ENCODE measurements at places on chromosomes 2 and 18.

GRCh38 chr2:161237392-161238264, 70.6 kb upstream of the PSMD14 start:
- DNase-seq: peak; percentile 42

DNA sequence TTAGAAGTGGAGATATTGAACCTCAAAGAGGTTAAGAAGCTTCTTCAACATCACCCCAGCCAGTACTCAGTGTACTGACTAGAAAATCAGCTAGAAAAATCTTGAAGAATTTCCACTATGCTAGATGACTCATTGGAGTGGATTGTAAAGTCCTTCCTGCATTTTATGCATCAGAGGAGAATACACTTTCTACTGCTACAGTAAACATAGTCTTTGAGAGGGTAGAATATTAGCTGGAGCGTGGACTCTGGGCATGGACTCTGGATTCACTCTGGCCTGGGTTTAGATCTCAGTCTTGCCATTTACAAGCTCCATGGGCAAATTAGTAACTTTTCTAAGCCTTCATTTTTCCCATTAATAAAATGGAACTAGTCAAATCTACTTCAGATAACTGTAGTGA, 215.9 kb downstream of the IRS1 start:
- no peak for DNase-seq

DNA sequence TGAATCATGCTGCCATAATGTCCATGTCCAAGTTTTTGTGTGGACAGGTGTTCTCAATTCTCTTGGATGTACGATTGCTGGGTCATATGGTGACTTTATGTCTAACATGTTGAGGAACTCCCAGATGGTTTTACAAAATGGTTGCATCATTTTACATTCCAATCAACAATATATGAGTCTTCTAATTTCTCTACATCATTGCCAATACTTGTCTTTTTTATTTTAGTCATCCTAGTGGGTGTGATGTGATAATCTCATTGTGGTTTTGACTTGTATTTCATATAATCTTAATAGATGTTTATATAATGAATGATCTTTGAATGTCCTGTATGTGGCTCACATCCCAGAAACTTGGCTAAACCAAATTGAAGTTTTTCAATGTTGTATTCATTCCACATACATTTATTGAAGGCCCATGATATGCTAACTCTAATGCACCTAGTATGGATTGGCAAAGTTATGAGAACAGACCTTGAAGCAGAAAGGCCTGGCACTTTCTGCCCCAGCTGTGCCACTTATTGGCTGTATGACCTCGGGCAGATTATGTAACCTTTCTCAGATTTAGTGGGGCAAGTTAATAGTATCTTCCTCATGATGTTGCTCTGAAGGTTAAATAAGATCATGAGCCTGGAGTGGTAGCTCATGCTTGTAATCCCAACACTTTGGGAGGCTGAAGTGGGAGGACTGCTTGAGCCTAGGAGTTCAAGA, 205.4 kb downstream of the RAB3GAP1 start:
- no peak for DNase-seq

- no peak for DNase-seq
These were observed 239.8 kb downstream of the SETBP1 start for GRCh38 chr18:44920441-44920840.

DNA sequence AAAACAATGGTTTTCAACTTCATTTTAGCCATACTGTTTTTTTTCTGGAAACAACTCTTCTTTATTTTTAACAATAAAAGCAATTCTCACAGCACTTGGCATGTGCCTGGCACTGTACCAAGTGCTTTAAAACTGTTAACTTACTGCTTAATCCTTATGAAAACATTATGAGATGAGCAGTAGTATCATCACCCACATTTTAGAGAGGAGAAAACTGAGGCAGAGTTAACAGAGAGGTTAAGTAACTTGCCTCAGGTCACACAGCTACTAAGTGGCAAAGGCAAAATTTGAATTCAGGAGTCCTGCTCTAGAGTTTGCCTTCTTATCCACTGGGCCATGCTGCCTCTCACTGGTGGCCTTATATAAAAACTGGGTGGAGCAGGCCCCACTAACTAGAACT, 23.2 kb downstream of the CTIF start:
- DNase-seq: no peak

GRCh38 chr2:8058652-8059051, 623.2 kb upstream of the ID2 start:
- peak; percentile 30 for DNase-seq

DNA sequence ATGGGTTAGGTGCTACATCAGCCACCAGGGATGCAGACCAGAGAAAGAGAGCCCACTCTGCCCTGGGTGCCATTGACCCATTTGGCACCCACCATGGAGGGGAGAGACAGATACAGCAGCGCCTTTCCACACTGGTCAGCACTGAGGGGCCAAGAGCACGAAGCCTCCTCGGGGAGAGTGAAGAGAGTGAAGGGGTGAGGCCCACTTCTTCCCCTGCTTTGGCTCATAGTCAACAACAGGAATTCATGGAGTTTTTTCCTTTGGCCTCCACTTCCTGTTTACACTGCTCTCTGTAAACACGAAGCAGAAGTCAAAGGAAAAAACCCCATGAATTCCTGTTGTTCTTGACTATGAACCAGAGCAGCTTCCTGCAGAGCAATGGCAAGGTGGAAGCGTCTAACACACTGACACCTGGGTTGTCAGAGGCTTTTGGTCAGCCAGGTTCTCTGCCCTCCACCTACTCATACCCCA, 80.0 kb downstream of the CCDC93 start:
- DNase-seq: no peak

- no peak for DNase-seq
These were observed 54.8 kb downstream of the ADI1 start for GRCh38 chr2:3464401-3465005.

GRCh38 chr2:181806039-181806392, 85.5 kb upstream of the ITPRID2 start:
- no peak for DNase-seq

DNA sequence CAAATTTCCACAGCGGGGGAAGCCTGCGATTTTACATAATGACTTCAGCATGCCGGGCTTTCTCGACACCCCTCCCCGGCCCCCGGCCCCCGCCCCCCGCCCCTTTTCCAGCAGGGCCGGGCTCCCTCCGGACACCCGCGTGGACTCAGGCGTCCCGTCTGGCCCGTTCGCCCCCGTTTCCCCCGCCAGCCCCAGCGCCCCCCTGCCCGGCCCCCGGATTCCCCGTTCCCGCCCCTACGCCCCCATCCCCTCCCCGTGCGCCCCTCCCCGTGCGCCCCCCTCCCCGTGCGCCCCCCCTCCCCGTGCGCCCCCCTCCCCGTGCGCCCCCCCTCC, 456 bp upstream of the NFATC1 start:
- no peak for DNase-seq

- peak; percentile 83 for DNase-seq
These were observed 916 bp upstream of the PDCD1 start for GRCh38 chr2:241859436-241860183.

DNA sequence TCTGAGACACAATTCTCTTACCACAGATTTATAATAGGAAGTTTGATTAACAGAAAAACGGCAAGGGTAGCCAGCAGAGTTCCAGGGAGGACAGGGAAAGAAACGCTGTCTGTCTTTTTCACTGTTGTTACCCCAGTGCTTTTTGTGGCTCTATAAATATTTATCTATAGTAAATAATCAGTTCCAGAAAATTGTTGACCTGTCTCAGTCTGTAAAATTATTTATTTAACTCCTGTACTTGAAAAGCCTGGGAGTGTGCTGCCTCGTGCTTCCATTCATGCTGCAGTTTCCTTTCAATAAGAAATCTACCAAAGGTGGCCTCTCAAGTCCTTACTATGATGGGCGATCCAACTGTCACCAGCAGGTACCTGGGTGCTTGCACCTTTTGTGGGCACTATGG, 102.9 kb downstream of the ETAA1 start:
- DNase-seq: no peak

- DNase-seq: no peak
These were observed 62.7 kb downstream of the PSMG2 start for GRCh38 chr18:12765586-12765985.

GRCh38 chr18:46478796-46479195, 178.2 kb downstream of the LOXHD1 start:
- DNase-seq: no peak

GRCh38 chr2:69890881-69891280, 2.9 kb upstream of the SNRNP27 start:
- no peak for DNase-seq

DNA sequence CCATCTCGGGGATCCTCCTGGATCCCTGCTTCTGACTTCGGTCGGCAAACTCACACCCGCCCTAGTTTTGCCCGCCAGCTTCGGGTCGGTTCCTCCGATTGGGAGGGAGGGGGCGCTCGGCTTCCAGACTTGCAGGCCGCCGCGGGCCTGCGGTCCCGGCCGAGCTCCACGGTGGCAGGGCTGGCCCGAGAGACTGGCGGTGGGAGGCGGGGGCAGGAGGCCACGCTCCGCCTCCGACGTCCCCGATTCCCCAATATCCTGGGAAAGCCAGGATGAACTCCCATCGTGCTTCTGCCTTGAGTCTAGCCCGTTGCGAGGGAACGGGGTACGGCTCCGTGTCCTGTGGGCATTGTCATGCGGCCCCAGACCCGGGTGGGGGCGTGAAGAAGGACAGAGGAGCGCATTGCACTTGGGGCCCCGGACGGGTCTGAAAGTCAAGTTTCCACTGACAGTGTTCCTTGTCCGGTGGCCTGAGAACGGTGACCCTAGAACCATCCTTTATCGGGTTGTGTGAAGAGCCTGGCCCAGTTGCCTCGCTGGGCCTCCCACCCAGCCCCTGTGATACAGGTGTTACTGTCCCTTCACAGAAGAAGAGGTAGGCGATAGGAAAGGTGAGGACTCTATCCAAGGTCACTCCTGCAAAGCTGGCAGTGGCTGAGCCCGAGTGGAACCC, 2.4 kb upstream of the INHBB start:
- DNase-seq: peak; percentile 84

DNA sequence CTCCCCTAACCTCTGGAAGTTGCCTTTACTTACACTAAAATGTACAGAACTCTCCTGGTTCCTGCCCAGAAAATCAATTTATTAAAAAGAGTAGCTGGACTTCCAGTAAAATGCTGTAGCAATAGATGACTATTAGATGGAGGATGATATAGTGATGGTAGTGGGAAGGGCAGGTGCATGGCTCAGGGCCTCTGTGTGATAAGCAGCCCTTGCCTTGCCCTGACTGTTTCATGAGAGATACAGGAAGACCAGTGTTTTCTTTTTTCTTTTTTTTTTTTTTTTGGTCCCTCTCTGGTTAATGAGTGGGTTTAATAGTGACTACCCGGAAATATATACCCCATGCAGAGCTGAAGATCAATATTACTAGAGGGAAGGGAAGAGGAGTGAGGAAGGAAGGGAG, 48.7 kb upstream of the NEDD4L start:
- no peak for DNase-seq

GRCh38 chr2:160418853-160419252, 74.8 kb downstream of the RBMS1 start:
- no peak for DNase-seq

GRCh38 chr2:176270100-176270750, 983 bp downstream of the MTX2 start:
- no peak for DNase-seq

- no peak for DNase-seq
These were observed 38.2 kb downstream of the PCBP1 start for GRCh38 chr2:70125498-70125898.

- DNase-seq: no peak
These were observed 119.7 kb downstream of the PMAIP1 start for GRCh38 chr18:60019463-60019840.

- peak; percentile 56 for DNase-seq
These were observed 643 bp downstream of the PLCL1 start for GRCh38 chr2:197804758-197805714.

DNA sequence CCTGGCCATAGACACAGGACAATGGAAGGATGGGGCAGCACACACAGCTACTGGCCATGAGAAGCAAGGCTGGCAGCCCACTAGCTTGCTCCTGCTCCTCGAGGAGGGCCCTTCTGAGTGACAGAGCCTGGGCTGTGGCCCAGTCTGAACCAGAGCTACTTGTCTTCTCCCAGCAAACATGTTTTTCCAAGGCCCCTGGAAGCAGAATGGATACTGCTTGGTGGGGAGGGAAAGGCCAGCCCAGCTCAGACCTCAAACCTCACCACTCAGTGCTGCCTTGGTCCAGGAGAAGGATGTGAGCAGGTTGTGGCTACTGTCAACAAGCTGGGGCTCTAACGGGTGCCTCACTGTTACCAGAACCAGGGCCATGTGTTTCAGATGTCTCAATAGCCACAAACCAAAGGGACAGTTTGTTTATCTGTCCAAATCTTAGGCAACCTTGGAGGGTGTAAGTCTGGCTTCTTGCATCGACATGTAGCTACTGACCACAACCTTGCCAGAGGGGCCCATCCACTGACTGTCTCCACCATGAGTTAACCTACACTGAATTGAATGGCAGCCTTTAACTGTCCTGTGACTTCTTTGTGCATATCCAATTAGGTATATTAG, 98.6 kb downstream of the TGFA start:
- no peak for DNase-seq

DNA sequence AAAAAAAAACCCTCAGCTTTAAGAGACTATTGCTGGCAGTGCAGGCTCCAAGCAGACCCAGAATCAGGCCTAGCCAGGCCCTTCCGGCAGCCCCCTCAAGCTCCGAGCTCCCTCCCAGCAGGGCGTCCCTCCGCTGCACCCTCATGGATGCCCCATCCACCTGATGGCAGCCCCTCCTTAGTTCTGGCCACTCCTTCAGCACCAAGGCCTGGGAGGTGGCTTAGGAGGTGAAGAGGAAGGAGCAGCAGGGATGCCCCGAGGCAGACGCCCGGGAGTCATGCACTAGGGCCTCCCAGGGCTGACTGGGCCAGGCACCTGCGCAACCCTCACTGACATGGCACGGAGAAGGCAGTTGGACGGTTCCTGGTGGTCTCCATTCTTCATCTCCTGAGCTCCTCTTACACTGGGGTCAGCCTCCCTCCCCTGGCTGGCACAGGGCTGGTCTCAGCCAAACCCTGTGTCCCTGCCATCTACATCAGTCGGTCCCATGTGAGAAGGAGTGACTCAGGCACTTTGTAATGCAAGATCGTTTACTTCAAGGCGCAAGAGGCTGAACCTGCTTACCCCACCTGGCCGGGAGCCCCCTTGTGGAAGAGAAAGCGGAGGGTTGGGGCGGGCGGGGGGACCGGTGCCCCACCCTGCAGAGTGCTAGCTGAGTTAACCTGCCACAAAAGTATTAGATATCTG, 53.5 kb upstream of the ID2 start:
- DNase-seq: no peak

GRCh38 chr2:165725421-165725820, 68.6 kb downstream of the GALNT3 start:
- no peak for DNase-seq

- DNase-seq: no peak
These were observed 11.2 kb upstream of the GYPC start for GRCh38 chr2:126644630-126645191.
